Stimulated activated CD8-positive, alpha-beta memory T cell treated with anti-CD3 and anti-CD28 coated beads, Interleukin-2, amount 100 ng/mL, for 1 hour (primary cell): ENCODE measurements at places on chromosomes 6 and 20.

- no peak for DNase-seq
Observed at GRCh38 chr6:83597511-83597910, 85.2 kb downstream of the PRSS35 start.

DNA sequence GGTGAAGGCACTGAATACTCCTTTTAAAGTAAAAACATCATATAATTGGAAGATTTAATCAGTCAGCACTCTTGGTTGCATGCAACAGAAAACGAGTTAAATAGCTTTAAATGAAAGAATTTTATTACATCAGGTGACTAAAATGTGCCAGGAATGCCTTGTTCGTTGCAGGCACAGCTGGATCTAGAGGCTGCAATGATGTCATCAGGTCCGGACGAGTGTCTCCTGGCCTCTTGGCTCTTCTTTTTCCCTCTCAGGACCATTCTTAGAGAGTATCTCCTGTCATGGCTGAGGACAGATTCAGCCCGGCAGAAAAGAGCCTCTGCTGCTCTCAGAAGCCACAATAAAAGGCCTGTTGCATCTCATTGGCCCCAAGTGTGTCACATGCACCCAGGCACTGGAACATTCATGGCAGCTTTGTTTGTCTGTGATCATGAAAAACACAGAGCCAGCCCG, 510.7 kb upstream of the SULF2 start:
- no peak for DNase-seq

DNA sequence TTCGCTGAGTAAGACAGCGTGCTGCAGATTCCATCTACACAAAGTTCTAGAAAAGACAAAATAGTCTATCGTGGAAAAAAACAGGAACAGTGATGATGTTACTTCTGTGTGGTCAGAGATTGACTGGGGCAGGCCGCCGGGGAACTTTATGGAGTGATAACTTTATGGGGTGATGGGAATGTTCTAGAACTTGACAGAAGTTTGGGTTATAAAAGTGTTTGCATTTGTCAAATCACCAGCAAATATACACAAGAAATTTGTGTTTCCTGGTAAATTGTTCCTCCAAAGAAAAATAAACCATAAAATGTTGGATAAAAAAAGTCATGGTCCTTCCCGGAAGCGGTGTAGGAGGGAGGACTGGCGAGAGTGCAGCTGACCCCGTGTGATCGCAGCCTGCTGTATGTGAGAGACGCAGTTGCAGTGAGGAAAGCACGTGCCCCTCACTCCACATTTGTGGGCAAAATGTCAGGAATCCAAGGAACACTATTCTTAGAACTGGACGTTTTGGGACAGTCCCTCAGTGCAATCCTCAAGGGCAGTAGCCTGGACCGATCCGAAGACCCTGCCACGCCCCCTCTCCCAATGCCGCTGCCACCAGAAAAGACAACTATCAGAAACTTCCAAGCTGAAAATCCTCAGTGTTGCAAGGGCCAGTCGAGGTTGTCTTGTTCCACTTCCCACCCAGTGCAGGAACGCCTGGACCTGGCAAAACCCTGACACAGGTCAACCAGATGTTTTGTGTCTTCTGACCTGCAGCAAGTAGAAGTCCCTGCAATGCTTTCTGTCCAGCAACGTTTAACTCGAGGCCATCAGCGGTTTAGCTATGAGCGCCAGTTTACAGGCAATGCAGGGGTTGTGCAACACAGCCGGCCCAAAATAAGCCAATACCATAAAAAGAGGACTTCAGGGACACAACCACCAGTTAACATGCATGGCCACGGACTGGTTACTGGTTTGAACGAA, 80.5 kb upstream of the QKI start:
- DNase-seq: no peak

- peak; percentile 16 for DNase-seq
Observed at GRCh38 chr20:35992713-35993335, 24.4 kb downstream of the CNBD2 start.

DNA sequence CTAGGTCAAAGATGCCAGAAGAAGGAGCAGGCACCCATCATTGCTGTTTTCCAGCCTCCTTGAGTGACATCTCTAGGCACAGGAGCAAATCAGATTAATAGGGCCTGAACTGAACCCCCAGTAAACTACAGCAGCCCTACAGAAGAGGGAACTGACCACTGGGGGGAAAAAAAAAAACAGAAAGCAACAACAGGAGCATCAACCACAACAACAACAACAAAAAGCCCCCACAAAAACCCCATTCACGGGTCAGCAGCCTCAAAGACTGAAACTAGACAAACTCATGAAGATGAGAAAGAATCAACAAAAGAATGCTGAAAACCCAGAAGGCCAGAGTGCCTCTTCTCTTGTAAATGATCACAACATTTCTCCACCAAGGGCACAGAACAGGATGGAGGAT, 537.4 kb upstream of the BTBD3 start:
- no peak for DNase-seq

DNA sequence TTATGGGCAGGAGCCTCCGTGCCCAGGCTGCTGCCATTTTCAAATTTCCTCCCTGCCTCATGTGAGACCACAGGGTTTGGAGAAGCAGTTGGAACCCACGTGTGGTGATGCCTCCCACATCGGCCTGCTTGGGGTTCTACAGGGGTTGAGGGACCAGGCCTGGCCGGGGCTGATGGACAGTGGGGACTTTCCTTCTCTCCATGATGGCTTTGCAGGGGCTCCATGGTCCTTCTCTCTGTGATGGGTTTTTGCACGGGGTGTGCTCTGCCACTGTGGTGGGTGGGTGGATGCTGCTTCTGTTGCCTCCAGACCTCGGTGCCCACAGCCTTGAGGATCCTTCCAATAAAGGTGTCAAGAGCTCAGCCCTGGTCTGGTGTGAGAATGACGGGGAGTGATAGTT, 54.4 kb downstream of the ADNP start:
- no peak for DNase-seq

DNA sequence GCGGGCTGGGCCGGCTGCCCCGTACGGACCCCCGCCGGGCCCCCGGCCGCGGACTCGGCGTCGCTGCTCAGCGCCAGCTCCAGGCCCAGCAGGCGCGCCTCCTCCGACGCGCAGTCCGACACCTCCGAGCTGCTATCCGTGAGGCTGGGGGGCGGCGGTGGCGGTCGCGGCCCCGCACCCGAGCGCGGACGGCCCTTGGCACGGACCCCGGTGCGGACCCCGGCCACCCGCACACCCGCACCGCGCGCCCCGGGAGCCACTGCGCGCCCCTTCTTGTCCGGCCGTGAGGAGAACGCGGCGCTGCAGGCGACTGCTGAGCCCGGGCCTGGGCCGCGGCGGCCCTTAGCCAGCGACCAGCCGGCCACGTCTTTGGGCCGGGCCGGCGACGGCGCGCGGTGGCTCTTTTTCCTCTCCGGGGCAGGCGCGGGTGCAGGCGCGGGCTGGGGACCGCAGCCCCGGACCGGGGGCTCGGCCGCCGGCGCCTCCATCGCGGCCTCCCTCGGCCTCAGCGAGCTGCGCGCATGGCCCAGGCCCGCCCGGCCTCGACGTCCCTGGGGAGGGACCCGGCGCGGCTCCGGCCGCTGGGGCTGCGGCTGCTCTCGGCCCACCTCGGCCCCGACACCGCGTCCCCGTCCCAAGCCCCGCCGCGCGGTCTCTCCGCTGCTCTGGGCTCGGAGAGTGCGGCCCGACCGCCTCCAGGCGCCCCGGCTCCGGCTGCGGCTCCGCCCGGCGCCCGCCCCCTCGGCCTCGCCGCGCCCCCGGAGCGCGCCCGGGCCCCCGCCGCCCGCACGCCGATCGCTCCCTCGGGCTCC, 12.9 kb upstream of the TLDC2 start:
- no peak for DNase-seq

DNA sequence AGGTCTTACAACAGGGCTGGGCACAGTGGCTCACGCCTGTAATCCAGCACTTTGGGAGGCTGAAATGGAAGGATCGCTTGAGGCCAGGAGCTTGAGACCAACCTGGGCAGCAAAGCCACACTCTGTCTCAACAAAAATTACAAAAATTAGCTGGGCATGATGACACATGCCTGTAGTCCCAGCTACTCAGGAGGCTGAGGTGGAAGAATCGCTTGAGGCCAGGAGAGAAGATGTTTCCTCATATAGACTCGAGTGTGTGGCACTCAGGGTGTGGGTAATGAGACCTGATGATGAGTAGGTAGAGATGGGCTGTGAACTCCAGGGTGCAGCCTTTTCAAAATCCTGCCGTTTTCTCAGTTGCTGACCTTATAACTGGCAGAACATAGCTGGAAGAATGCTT, 125.3 kb upstream of the FOXO3 start:
- DNase-seq: no peak

DNA sequence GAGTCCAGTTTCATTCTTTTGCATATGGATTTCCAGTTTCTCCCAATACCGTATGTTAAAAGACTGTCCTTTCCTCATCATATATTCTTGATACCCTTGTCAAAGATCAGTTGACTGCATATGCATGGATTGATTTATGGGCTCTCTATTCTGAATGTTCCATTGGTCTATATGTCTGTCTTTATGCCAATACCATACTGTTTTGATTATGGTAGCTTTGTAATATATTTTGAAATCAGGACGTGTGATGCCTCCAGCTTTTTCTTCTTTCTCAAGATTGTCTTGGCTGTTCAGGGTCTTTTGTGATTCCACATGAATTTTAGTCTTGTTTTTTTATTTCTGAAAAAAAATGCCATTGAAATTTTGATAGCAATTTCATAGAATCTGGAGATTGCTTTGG, 51.9 kb downstream of the KIZ start:
- no peak for DNase-seq

- DNase-seq: no peak
Observed at GRCh38 chr6:148200781-148201180, 141.9 kb upstream of the SASH1 start.

DNA sequence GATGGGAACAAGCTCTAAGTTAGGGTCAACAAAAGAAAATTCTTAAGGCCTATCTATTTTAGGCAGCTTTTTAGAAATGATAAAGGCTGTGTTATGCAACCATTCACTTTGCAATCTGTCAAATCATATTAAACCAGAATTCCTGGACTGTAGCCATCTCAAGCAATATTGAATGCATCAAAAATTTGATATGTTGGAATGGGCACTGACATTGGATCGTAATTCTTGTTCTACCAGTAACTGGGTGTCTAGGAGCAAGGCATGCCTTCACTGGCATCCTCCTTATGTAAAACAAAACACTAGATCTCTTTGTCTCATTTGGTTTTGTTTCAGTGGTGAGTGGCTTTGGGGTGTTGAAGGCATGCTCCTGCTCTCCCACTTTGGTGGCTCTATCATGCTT, 145.6 kb downstream of the JARID2 start:
- DNase-seq: no peak

- no peak for DNase-seq
Observed at GRCh38 chr6:150006961-150007464, 18.3 kb downstream of the RAET1L start.

DNA sequence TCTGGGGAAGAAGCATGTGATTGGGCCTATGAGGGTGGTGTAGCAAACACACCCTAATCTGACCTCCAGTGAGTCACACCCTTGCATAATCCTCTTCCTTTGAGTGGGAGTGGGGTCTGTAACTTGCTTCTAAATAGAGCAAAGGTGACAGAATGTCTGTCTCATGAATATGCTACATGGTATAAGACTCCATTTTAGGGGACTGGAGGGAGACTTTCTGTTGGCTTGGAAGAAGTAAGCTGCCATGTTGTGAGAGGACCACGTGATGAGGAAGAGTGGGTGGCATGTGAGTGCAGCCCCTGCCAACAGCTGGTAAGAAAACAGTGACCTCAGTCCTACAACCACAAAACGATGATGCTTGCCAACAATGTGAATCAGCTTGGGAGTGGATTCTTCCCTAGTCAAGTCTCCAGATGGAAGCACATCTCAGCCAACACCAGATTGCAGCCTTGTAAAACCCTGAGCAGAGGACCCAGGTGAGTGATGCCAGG, 3.7 kb downstream of the AK9 start:
- no peak for DNase-seq
